Stimulated activated CD8-positive, alpha-beta memory T cell treated with anti-CD3 and anti-CD28 coated beads, Interleukin-12 subunit alpha, Interleukin-12 subunit beta, amount 100 ng/mL, for 1 hour (primary cell): ENCODE measurements at places on chromosomes 5 and 9.

DNA sequence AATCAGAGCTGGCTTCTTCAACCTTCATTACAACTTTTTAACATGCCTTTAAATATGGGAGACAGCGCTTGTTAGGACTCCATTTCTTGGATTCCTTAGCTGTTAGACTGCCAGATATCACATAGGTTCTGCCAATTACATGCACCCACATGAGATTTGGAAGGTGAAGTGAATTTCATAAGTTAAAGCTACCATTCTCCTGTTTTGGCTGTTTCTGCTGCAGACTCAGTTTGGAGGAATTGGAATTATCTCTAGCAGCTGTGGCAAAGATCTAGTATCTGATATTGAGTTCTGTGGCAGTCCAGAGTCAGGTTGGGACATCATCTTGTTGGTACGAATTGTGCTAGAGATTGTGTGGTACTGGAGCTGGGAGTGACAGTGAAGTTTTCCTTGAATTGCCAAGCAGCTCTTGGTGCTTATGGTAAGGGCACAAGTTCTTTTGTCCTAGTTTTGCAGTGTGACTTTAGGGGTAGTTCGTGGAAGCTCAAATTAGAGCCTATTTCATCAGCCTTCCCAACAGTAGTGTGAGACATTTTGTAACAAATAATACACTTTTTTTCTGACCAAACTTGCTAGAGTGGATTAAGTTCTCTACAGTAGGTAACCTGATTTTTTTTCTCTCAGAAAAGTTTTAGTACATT is 9.1 kb upstream of the PJA2 start:
- no peak for DNase-seq

DNA sequence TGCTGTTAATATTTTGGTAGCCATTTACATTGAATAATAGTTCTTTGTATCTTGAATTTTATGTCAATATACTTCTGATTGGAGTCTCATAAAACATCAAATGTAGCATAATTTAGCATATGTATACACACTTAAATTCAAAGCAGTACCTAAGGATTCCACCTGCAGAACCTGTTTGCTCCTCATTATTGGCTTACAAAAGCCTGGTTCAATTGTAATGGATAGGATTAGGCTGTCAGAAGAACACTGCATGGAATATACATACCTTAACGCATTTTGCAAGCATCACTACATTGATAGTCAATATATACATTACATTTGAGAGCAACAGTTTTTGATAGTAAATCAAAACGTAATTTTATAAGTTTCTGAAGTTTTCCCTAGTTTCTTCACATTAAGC is 711.3 kb upstream of the COX7C start:
- no peak for DNase-seq

DNA sequence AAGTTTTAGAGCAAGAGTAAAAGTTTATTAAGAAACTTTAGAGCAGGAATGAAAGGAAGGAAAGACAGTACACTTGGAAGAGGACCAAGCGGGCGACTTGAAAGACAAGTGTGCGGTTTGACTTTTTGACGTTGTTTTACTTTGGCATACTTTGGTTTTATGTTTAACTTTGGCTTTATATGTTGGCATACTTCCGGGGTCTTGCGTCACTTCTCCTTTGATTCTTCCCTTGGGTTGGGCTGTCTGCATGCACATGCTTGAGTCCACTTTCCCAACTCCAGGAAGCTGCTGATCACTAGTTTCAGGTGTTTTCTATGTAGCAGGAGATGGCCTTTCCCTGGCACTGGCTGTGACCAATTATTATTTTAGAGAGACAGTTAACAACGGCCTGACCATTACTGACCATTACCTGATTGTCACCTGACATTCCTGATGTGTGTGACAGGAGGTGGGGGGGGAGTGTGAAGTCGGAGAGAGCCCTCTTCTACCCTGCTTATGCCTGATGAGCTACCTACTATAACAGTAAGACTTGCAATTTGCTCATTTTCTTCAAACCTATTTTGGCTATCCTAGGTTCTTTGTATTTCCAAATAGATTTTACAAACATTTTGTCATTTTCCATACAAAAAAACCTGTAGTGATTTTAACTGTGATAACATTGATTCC is 45.5 kb downstream of the TNFSF8 start:
- no peak for DNase-seq

- no peak for DNase-seq
Measured at GRCh38 chr5:131280417-131280816, 16.6 kb downstream of the CDC42SE2 start.

DNA sequence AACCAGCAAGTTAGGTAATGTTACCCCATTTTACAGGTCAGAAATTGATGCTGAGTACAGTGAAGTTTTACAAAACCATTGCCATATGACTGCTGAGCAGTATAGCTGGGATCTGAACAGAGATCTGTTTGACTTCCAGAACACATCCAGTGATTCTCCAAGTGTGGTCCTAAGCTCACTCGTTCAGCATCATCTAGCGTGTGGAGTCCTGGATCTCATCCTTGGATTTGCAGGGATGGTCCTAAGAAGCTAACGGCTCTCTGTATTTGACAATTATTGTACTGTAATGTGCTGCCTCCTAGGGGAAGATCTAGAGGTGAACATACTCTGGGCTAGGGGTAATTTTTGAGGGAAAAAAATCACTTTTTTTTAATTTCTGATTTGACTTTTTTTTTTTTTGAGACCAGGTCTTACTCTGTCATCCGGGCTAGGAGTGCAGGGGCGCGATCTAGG is 1.4 kb downstream of the SLC26A2 start:
- no peak for DNase-seq

DNA sequence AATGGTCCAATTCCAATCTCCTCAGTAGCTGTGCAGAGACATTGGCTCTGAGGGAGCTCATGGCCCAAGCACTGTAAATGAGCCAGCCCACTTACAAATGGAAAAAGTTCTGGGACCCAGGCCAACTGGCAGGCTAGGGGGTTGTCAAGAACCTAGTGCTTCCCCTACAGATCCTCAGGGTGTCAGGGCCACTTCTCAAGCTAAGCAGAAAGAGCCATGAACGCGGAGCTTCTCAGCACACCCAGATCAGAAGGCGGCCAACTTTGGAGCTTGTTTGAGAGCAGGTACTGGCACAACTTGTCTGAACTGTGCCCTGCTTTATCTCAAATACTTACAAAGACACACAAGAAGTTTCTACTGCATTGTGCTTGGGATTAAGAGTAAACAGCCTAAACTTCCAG is 17.5 kb downstream of the TLE1 start:
- DNase-seq: no peak

DNA sequence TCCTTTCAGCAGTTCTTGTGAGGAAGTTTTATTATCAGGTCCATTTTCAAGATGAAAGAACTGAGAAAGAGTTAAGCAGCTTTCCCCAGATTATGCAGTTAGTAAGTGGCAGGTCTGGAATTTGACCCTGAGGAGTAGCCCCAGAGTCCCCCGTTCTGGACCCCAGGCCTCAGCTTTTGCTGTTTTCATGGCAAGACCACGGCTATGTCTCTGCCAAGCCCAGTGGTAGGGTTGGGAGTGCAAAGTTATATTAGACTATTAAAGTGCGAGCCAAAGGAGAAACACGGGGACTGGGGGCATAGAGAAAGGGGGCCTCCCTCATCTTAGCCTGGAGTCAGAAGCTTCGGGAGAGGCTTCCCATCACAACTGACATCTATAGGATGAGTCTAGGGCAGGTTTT is 19.3 kb upstream of the ORM1 start:
- DNase-seq: no peak

GRCh38 chr5:138273834-138274188 is 610 bp downstream of the GFRA3 start:
- no peak for DNase-seq

DNA sequence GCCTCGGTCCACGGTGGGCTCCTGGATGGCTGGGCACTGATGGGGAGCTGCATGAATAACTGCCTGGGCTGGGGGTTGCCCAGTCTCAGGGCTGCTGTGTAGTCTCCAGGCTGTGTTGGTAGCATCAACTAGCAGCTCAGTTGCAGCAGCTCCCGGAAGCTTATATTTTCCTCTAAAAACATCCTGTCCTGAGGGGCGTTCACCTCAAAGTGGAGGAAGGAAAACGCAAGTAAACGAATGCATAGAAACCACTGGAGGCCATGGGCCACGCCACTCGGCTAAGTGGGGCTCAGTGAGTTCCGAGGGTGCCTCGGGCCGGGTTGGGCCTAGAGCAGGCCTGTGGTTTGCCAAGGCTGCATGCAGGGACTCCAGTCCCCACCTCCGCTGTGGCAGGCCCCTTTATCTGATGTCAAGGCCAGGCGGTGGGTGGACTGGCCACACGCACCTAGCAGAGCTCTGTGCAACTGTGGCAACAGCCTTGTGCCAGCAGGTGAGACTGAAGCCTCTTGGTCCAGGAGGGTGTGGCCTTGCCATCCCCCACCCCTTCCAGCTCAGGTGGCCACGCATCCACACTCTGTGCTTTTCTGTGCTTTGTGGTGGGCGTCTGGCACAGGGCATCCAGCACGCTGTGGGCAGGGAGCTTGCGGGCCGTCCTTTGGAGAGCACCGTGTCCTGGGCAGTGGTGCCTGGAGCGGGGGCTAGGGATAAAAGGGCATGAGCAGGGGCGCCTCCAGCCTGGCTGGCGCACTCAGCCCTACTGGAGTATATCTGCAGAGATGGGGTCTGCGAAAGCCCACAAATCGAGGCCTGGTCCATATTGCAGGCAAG is 15.1 kb downstream of the TCF7 start:
- DNase-seq: no peak

GRCh38 chr5:26323794-26324193 is 714.6 kb downstream of the CDH9 start:
- no peak for DNase-seq

- no peak for DNase-seq
Measured at GRCh38 chr5:60223342-60223741, 329.8 kb upstream of the PDE4D start.

GRCh38 chr9:124222918-124223720 is 34.6 kb upstream of the NEK6 start:
- DNase-seq: no peak

- DNase-seq: no peak
Measured at GRCh38 chr9:107492381-107492970, 2.9 kb upstream of the KLF4 start.

- no peak for DNase-seq
Measured at GRCh38 chr5:40754381-40755092, 1.2 kb downstream of the TTC33 start.

- DNase-seq: no peak
Measured at GRCh38 chr9:14212077-14212476, 101.9 kb downstream of the NFIB start.

GRCh38 chr5:6464441-6464840 is 15.8 kb downstream of the UBE2QL1 start:
- DNase-seq: no peak

DNA sequence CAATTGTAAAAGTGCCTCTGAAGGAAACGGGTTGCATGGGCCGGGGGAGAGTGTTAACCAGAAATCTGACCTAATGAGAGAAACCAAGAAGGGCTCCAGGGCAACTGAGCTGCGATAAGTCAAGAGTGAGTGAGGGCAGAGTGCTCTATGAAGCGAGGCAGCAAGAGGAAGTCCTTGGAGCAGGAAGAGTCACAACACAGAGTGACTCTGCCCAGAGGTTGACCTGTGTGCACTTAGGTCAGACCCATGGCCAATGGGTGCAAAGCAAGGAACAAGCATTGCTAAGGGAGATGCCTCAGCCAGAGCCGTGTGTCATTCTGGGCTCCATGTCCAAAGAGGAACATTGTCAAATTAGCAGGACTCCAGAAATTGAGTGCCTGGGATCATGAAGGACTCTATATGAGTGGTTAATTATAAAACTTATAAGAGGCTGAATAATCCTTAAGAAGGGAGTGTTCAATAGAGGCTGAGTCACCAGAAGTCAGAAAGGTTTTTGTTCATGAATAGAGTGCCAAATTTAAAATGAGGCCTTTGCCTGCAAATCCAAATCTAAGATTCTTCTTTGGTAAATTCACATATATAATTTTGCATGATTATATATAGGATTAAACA is 438.5 kb downstream of the MED10 start:
- no peak for DNase-seq

GRCh38 chr9:132126680-132127236 is 35.1 kb upstream of the NTNG2 start:
- no peak for DNase-seq

- no peak for DNase-seq
Measured at GRCh38 chr9:129108083-129108804, 2.3 kb downstream of the CRAT start.

DNA sequence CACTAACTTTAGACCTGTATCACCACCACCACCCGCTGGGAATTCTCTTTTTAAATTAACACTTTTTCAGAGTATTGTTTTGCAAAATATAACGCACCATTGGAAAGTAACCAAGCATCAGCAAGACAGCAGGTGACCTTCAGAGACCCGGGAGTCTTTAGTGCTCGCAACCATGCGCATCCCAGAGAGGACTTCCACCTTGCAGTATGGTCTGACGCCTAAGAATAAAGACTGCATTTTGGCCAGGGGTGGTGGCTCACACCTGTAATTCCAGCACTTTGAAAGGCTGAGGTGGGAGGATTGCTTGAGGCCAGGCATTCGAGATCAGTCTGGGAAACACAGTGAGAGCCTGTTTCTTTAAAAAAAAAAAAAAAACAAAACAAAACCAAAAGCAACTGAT is 113.8 kb downstream of the MED27 start:
- DNase-seq: no peak
